Stimulated activated memory B cell treated with anti-CD40 and anti-IgM and Interleukin-4, amounts not matched to agents 10 μg/mL and 1 μg/mL and 100 μg/mL, for 72 hours (primary cell): ENCODE measurements at places on chromosomes 3 and 15.

DNA sequence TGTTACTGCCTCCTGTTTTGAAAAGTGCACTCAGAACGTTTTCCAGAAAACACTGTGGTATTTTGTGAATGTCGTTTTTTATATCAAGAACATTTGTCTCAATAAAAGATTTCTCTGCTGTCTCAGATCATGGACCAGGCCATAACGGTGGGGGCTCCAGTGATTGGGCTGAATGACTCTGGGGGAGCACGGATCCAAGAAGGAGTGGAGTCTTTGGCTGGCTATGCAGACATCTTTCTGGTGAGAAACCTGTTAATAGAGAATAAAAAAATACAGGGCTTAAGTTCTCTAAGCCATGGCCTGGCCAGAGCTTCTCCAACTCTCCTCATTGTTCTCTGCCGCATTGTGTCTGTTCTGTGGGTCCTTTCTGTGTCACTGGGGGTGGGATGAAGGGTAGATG, 11.7 kb downstream of the PCCB start:
- no peak for ATAC-seq

- no peak for ATAC-seq
Observed at GRCh38 chr15:31975830-31976229, 54.5 kb upstream of the CHRNA7 start.

- peak; percentile 91 for ATAC-seq
Observed at GRCh38 chr15:78944669-78945407, at the start of gene CTSH. Gene CTSH, minus strand, starts transcription at chr15:78945046. Its CDS starts 65 bp downstream, at chr15:78944981.

GRCh38 chr3:67067251-67067650, 69.1 kb downstream of the KBTBD8 start:
- ATAC-seq = no peak

- peak; percentile 57 for ATAC-seq
Observed at GRCh38 chr3:156291272-156292123, 171.1 kb downstream of the KCNAB1 start.

- ATAC-seq = no peak
Observed at GRCh38 chr3:69095636-69096035, 10.9 kb downstream of the ARL6IP5 start.

DNA sequence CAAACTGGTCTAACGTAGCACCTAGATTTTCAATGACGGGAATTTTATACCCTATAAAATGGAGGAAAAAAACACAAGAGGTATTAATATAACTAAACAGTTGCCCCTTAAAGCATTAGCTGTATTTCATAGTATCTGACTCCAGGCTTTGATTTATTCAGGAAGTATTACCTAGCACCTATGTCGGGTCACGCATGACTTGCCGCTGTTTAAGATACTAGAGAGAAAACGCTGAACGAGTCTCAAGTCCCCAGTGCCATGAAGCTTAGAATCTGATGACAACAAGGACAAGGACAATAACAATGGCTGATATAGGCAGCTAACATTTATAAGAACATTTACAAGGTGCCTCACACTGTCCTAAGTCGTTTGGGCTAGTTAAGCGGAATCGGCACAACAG, 1.9 kb downstream of the SNRPA1 start:
- ATAC-seq = no peak

- no peak for ATAC-seq
Observed at GRCh38 chr15:35698966-35699575, 153.1 kb upstream of the DPH6 start.

GRCh38 chr15:34793071-34793470, 2.3 kb downstream of the ACTC1 start:
- ATAC-seq = no peak

- ATAC-seq = no peak
Observed at GRCh38 chr3:31624083-31624709, 91.5 kb downstream of the STT3B start.

- no peak for ATAC-seq
Observed at GRCh38 chr3:165638034-165638433, 199.2 kb downstream of the BCHE start.

- ATAC-seq = no peak
Observed at GRCh38 chr3:183489455-183490210, 61.2 kb upstream of the MCF2L2 start.

DNA sequence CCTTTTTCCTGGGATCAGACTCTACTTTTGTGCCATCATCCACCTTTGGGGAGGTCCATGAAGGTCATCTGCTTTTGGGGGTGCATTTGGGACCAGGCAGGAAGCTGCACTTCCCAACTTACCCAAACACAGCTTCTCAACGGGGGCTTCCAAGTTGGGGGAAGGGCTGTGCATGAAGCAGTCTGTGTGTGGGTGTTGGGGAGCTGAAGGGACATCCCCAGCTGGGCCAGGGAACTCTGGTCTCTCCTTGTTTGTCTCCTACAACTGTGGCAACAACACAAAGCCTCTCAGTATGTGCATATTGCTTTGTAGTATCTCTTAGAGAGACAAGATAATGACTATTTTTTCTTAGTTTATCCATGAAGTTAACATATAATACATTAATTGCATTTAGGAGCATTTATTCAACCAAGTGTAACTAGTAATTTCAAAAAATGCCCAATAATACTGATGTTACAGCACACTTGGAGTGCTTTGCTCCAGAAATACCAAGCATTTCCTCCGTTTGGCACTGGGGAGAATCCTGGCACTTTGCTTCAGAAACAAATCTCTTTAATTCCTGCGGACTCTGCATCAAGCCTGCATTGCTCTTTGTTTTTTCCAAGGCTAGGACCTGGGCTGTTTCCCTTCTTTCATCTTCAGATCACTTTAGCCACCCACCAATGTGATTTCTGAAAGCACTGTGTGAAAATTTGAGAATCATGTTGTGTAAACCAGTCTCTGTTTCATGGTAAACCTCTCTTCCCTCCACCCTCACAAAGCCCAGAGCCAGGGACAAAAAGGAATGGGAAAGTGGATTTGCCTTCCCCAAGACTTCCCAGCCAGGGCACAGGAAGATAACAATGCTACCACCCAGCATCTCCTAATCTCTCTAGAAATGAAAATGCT, 126.2 kb upstream of the PFN2 start:
- no peak for ATAC-seq
